Glutamatergic neuron (in vitro differentiated cells): ENCODE measurements at places on chromosomes 16 and 17.

GRCh38 chr16:83803811-83804210 lies 4.0 kb upstream of the HSBP1 start:
- DNase-seq: no peak

DNA sequence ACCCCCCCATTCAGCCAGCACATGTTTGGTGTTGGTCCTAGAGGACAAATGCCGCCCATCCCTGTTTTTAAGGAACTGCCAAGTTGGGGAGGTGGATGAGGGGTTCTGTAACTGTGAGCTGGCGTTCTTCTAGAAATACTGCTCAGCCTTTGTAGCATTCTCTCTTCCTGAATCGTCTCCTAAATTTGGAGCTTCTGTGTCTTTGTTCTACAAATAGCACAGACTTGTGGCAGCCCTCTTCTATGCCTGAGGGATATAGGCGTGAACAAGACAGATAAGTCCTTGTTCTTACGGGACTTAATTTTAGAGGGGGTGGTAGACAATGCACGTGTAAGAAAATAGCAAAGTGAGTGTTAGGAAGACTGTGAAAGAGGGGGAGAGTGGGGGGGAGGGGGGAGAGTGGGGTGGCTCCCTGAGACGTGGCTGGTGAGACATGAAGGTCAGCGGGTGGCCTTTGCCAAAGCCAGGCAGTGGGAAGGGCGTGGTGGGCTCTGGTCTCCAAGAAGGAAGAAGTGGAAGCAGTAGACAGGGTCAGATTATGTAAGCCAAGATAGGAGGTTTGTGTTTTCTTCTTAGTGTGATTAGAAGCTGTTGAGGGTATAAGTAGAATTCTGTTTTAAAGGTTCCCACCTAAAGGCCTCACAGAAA lies 9.9 kb downstream of the MFSD11 start:
- no peak for DNase-seq

- no peak for DNase-seq
These were observed 823 bp downstream of the NBR1 start for GRCh38 chr17:43171586-43172487.

DNA sequence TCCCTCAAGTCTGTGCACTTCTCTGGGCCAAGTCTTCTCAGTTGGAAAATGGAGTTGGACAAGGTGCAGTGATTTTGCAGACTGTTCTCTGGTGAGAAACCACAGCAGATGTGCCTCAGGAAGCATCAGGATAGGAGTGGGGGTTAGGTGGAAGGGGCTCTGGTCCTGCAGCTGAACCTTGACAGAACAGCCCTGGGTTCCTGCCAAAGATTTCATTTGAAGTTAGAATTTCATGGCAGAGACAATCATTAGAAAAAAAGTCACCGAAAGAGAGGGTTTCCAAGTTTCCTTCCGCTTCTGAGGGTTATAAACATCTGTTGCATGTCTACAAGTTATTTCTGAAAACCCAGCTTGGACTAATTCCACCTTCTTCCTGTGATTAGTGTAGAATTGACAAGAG lies 80.4 kb upstream of the IRX3 start:
- no peak for DNase-seq

DNA sequence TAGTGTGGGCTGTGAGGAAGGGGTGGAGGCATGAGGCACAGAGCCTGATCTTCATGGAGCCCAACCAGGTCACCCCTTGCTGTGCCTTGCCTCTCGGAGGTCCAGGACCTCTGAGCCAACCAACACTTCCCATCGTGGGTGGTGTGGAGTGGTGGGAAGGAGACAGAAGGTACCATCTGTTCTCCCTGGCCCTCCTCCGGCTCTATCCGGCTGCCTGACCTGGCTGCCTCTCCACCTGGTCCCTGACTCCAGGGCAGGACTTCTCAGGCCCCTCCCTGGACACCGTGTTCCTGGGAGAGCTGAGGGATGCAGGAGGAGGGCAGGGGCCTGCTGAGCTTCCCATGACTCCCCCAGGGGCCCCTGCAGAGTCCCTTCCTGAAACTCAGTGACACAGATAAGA lies 3.9 kb downstream of the PDK2 start:
- DNase-seq: peak; percentile 4

DNA sequence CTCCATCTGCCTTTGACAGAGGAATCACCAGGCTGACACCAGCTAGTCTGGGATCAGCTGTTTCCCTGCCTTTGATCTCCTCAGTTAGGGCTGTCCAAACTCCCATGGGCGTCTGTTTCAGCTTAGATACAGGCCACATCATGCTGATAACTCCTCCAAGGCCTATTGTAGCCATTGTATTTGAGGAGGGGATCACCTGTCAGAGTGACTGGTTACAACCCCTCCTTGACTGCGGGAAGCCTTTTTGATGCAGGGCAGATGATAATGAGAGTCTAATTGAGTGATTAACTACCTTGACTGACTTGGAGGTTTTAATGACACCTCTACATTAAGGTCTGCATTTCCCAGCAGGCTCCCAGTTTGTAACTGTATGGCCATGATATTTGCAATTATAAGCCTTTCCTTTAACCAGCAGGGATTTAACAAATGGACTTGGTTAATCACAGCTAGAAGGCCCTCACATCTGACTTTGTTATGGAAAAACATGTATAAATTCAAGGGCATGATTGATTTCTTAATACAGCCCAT lies 863.5 kb downstream of the KCNJ2 start:
- DNase-seq: peak; percentile 70

DNA sequence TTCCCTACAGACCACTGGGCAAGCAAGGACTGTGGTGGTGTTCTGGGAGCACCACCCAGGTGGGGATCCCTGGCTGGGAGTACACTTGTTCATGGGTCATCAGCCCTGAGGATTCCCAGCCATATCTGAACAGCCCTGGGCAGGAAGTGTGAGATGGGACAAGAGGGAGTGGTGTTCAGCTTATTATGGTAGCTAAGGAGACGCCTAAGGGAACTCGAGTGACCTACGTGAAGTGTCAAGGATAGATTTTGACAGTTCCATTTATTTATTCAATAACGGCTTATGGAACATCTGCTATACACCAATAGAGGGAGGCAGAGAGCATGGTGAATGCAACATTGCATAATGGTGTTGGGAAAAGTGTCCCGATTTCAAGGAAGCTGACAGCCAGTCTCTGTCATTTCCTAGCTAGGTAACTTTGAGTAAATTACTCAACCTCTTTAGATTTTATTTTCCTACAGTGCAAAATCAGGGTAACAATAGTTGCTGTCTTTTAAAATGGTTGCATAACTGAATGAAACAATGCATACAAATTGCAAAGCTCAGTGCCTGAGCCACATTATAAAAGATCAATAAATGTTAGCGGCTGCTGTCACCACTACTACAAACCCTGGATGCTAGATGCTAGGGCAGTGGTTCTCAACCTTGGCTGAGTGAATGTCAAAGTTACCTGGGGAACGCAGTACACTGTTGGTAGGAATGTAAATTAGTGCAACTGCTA lies 534.1 kb downstream of the GRIN2A start:
- no peak for DNase-seq

DNA sequence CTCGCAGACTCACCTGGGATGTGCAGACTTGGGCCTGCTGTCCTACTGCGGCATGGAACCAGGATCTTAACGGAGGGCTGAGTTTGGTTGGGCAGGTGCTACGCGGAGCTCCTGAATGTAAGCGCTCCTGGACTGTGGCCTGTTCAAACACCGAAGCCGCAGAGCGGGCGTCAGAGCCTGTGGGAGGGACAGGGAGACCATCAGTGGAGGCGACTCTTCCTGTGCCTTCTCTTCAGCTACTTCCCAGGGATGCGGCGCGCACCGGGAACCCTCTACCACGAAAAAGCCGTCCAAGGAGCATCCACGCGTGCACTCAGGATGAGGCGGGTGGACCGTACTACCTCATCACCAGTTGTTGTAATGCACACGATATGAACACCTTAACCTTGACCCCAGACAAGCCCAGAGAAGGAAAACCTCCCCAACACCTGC lies 2.0 kb downstream of the USP36 start:
- DNase-seq: no peak

DNA sequence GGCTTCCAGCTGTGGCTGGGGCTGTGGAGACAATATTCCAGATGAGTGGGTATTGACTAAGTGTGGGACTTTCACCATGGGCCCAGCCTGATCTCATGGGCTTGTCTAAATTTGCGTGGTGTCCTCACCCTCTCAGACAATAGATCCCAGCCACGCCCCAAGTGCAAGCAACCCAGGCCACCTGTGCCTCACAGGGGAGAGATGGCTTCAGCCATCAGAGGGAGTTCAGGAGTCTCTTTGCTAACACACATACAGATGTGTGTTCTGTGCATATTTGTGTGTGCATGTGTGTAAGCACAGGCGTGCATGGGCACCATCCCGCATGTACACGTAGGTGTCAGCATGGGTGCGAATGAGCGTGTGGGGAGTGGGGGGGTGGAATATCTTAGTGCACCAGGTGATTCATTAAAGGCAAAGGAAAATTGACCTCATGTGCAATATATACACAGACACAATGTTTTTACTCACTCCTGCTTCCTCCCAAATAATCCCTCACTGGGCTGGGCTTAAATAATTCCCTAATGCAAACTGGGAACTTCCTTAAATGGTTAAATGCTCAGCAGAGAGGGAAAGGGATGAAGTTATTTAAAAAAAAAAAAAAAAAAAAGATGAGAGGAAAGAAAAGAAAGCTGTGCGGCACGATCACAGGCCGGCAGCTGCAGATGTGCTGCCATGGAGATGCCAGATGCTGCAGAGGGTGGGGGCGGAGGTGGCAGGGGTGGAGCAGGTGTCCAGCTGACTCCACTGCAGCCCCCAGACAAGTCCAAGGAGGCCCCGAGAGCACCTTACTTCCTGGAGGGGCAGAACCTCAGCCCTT lies 24.0 kb upstream of the CDC42EP4 start:
- no peak for DNase-seq

- DNase-seq: peak; percentile 70
These were observed 19.1 kb downstream of the OSBPL7 start for GRCh38 chr17:47802341-47803022.

- DNase-seq: no peak
These were observed 201.6 kb upstream of the SOX9 start for GRCh38 chr17:71919186-71919585.

DNA sequence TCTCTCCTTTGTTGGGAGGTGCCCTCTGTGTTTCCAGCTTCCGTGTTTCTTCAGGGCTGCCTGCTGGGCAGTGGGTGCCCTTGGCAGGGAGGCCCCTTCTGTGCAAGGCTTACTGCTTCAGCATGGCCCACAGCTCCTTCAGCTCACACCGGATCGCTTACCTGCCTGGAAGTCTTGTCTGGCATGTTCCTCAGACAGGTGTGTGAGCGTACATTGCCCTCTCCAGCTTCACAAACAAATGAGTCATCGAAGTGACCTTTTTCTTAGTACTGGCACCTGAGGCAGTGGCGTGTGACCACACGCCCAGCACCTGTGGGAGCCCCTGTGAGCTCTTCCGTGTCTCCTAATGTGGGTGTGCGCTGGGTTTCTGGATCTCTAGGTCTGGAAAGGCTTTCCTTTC lies 3.5 kb downstream of the RAB40C start:
- DNase-seq: no peak

GRCh38 chr17:33892717-33893591 lies 362.1 kb upstream of the CCL2 start:
- DNase-seq: no peak

DNA sequence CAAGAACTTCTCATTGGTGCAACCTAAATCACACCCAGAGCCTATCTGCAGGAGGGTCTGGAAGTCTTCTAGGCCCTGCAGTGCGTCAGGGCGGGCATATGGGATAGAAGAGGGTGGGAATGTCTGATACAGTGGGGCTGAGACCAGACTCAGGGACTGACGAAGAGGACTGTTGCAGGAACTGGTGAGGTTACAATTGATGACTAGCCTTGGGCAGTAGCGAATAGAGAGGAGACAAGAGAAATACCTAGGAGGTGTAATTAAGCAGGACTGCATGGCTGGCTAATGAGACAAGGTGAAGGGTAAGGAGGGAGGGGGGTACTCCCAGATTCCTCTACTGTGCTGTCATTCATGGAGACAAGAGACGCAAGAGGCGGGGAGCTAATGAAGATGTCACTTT lies 91.3 kb downstream of the WWP2 start:
- no peak for DNase-seq

DNA sequence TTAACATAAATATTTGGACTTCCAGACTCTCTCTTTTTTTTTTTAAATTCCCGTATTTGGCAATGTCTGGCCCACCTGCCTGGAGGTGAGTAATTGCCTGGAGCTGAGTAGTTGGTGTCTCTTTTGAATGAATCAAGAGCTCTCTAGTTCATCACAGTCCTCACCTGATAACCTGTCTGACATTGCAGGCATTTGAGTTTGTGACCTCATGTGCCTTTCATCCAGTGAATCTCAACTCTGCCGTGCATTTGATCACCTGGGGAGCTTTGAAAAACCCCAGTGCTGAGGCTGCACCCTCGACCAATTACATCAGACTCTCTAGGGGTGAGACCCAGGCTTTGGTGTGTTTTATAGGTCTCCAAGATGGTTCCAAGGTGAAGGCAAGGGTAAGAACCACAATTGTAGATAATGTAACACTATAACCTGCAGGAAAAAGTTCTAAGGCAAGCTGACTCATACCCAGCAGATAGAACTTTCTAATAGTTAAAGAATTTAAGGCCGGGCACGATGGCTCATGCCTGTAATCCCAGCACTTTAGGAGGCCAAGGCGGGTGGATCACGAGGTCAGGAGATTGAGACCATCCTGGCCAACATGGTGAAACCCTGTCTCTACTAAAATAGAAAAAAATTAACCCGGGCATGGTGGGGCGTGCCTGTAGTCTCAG lies 24.5 kb upstream of the HS3ST2 start:
- DNase-seq: no peak

DNA sequence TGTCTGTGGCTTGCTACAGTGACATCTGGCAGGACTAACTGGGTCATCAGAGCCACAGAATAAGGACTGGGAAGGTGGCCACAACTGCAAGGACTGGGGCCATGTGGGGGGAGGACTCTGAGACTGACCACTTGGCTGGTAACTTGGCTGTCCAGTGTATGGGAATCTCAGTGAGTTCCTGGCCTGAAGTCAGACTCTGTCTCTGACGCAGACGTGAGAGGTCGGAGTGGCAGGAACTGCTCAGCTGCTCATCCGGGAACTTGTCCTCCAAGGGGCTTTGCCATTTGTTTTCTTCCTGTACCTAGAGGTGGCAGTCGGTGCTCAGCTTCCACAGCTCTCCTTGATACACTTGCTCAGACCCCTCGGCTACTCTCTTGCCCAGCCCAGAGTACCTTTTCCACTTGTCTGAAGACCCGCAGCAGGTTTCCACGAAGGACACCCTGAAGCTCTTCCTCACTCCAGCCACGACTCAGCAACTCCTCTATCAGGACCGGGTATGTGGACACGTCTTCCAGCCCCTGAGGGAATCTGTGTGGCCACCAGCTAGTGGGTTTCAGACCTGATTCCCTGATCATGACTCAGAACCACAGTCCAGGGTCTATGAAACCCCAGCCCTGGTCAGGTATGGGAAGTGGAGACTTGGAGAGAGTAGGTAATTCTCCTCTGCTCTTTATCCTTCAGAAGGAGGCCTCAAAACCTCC lies 7.3 kb upstream of the DPEP3 start:
- no peak for DNase-seq
